ENCODE measurements at places on chromosomes 5 and 9.
A peak's percentile ranks its signal among the peaks of the same experiment; 100 is the strongest.

DNA sequence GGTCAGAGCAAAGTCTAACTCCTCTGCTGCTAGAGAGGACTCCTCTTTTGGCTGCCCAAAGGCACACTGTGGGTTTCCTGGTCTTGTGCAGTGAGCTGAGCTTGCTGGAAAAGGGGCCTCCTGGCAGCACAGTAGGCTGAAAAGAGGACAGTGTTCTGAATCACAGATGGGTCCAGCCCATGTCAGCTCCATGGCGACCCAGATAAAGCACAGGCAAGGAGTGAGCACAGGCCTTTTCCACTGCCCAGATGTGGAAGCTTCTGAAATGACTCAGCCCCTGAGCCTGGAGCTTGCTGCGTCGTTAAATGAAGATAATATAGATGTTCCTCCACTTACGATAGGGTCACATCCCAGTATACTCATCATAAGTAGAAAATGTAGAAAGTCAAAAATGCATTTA, 8.1 kb downstream of the CCDC180 start:
- DNase-seq, result no peak

GRCh38 chr5:1523480-1523792, 324 bp downstream of the LPCAT1 start:
- peak; percentile 18 for DNase-seq

GRCh38 chr9:81538890-81539289, 150.5 kb downstream of the TLE1 start:
- DNase-seq, result no peak

- DNase-seq, result no peak
These were observed 51.7 kb upstream of the FAM240B start for GRCh38 chr9:38771593-38771992.

GRCh38 chr5:102903074-102903871, 148.2 kb downstream of the PAM start:
- DNase-seq, result no peak

GRCh38 chr5:22651355-22651754, 201.8 kb downstream of the CDH12 start:
- no peak for DNase-seq
